Gastroesophageal sphincter (tissue), 4 donors: ENCODE measurements at places on chromosomes 16 and 17.

- H3K4me3 ChIP-seq, result no peak overlapping the region
- no peaks in the 10 kb centered on the region for H3K4me1 ChIP-seq
- H3K36me3 ChIP-seq, result no peaks in the 10 kb centered on the region
- H3K27me3 ChIP-seq, result no peaks in the 10 kb centered on the region
These were observed 80.0 kb upstream of the CDH5 start for GRCh38 chr16:66286527-66286926.

GRCh38 chr17:27236717-27237315 lies 57.1 kb upstream of the WSB1 start:
- ATAC-seq, result peak; percentile 76
- H3K27ac ChIP-seq, result no peak overlapping the region
- H3K27me3 ChIP-seq, result no peaks in the 10 kb centered on the region
- H3K4me1 ChIP-seq, result peaks cover 5% of the 10 kb centered on the region

- peaks cover 42% of the 10 kb centered on the region for H3K4me1 ChIP-seq
- H3K36me3 ChIP-seq, result peaks cover 82% of the 10 kb centered on the region
- H3K4me3 ChIP-seq, result no peak overlapping the region
These were observed 12.8 kb downstream of the PDK2 start for GRCh38 chr17:50107790-50108414.

DNA sequence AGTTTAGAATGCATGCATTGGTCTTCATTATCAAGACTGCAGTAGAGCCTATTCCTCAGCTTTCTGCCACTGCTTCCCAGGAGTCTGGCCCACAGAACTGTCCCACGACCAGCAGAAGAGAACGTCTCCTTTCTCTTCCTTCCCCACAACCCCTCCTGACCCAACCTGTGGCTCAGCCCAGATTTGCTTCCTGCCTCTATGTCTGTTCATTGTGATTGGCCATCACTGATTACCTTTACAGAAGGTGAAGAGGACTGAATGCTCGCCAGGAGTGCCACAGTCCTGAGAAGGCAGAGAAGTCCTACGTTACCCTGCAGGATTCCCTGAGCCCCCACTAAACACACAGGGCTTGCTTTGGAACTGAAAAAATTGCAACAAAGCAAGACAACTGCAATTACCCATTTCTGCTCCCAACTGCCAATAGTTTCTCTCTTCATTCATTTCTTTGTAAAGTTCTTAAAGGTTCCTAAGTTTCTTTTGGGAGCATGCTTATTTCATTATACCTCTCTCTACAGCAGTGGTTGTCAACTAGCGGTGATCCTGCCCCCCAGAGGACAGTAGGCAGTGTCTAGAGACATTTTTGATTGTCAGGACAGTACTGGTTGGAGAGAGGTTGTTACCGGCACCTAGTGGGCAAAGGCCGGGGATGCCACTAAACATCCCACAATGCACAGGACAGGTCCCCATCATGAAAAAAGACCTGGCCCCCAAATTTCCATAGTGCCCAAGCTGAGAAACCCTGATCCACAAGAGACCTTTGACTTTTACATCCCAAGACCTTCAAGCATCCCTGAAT lies 4.5 kb upstream of the NAT9 start:
- H3K27me3 ChIP-seq, result no peaks in the 10 kb centered on the region
- H3K36me3 ChIP-seq, result peaks cover 48% of the 10 kb centered on the region
- no peak overlapping the region for H3K4me3 ChIP-seq
- H3K27ac ChIP-seq, result no peak overlapping the region

DNA sequence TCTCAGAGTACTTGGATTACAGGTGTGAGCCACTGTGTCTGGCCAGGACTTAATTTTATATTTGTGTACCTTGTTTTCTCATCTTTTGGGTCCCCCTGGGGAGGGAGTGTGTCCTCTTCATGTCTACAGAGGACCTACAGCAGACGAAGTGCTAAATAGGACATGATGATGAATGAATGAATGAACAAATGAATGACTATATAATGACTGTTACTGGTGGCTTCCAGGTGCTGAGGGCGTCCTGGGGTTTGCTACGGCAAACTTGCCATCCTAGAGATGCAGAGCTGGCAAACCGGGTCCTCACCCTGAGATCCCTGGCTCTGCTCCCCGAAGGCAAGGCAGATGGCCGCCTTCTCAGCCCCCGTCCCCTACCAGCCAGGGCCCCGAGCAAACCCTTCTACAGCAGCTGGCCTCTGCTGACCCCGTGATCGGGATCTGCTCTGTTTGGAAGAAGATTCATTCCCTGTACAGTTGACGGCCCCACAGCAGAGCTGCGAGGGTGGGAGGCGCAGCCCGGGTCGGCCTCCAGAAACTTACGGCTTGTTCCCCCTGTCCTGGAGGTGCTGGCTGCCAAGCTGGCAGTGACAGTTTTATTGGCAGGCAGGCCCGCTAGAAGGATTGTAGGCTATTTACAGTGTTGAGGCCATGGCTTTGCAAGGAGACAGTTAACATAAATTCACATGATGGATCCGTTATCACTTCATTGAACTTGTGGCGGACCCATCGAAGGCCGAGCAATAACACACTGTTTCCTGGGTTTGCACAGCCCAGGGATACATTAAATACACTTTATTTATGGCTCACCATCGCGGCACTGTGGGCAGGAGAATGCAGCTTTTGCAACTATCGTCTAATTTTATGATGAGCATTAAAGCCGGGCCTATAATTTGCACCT lies 197.7 kb upstream of the GSE1 start:
- no peaks in the 10 kb centered on the region for H3K27me3 ChIP-seq
- peaks cover 17% of the 10 kb centered on the region for H3K4me1 ChIP-seq
- no peak for ATAC-seq
- no peak overlapping the region for H3K27ac ChIP-seq

DNA sequence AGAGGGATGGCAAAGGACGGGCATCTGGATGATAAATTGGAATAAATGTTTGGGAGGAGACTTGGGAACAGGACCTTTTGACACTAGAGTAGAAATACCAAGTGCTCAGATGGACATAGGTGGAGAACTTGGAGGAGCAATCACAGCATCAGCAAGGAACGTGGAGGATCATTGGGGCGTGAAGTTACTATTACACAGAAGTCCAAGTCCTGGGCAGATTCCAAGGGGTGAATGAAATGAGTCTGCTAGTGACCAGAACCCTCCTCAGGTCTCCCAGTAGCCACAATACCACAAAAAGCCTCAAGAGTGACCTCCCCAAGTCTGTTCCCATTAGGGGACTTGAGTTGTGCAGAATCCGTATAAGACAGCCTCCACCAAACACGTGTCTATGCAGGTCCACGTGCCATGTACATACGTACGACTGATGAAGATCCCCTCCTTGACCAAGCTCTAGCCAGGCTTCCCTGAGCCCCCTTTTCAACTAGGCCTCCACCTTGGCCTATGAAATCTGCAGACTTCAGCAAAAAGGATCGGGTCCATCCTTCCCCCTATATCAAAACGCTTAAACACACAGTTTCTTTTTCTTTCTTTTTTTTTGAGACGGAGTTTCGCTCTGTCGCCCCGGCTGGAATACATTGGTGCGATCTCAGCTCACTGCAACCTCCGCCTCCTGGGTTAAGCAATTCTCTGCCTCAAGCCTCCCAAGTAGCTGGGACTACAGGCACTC lies 2.2 kb downstream of the C17orf67 start:
- no peaks in the 10 kb centered on the region for H3K36me3 ChIP-seq
- H3K4me1 ChIP-seq, result no peaks in the 10 kb centered on the region
- no peak overlapping the region for H3K4me3 ChIP-seq
- no peaks in the 10 kb centered on the region for H3K27me3 ChIP-seq
- no peak for ATAC-seq
- no peak overlapping the region for H3K27ac ChIP-seq

DNA sequence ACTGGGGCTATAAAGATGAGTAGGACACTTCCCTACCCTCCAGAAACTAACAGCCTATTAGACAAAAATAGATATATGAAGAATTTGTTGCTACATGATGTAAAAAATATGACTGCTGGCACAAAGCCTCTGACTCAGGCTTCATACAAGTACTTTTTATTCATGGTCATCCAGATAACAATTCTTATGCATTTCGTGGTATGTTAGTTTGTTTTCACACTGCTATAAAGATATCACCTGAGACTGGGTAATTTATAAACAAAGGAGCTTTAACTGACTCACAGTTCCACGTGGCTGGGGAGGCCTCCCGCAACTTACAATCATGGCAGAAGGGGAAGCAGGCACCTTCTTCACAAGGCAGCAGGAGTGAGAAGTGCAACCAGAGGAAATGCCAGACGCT lies 112.5 kb upstream of the HLF start:
- H3K4me3 ChIP-seq, result no peak overlapping the region
- H3K27me3 ChIP-seq, result no peaks in the 10 kb centered on the region
- ATAC-seq, result no peak
- H3K27ac ChIP-seq, result no peak overlapping the region

DNA sequence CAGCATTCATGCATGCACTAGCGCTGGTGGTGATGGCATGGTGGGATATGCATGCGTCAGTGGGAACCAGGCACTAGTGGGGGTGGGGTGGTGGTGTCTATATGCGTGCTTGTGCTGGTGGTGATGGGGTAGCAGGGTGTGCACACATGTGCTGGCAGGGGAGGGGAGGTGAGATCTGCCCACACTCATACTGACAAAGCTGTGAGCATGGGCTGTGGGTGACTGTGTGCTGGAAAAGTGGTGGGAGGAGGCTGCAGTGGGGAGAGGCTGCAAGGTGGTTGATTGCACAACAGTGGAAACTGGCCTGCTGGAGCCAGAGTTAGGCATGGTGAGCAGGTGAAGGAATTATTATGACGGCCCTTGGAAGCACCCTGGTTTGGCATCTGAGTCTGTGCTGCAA lies 31.3 kb upstream of the TEKT1 start:
- H3K4me3 ChIP-seq, result no peak overlapping the region
- no peaks in the 10 kb centered on the region for H3K36me3 ChIP-seq
- no peaks in the 10 kb centered on the region for H3K4me1 ChIP-seq
- ATAC-seq, result no peak
- H3K27me3 ChIP-seq, result peaks cover 39% of the 10 kb centered on the region
- no peak overlapping the region for H3K27ac ChIP-seq

- H3K27ac ChIP-seq, result no peak overlapping the region
- H3K36me3 ChIP-seq, result no peaks in the 10 kb centered on the region
- ATAC-seq, result no peak
- H3K27me3 ChIP-seq, result no peaks in the 10 kb centered on the region
- H3K4me1 ChIP-seq, result peaks cover 24% of the 10 kb centered on the region
- H3K4me3 ChIP-seq, result no peak overlapping the region
These were observed 5.7 kb downstream of the LLGL1 start for GRCh38 chr17:18231164-18231563.

GRCh38 chr17:67107811-67108775 lies 63.7 kb downstream of the CACNG1 start:
- no peaks in the 10 kb centered on the region for H3K4me1 ChIP-seq
- no peak overlapping the region for H3K4me3 ChIP-seq
- ATAC-seq, result no peak

DNA sequence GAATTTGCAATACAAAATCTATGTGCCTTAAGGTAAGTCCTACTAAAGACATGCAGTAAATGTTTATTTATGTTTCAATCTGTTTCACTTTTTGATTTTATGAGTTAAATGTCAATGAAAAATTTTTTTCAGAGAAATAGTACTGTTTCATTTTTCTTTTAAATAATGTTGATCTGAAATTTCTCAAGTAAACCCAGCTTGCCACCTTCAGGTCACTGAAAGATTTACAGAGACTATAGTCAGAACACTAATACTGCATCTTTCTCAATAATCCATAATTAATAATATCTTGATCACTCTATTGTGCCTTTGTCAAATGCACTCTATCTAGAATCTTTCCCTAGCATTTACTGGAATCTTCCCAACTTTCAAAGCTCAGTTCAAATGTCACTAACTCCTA lies 6.5 kb upstream of the DHX40 start:
- H3K36me3 ChIP-seq, result no peaks in the 10 kb centered on the region
- H3K4me3 ChIP-seq, result no peak overlapping the region

DNA sequence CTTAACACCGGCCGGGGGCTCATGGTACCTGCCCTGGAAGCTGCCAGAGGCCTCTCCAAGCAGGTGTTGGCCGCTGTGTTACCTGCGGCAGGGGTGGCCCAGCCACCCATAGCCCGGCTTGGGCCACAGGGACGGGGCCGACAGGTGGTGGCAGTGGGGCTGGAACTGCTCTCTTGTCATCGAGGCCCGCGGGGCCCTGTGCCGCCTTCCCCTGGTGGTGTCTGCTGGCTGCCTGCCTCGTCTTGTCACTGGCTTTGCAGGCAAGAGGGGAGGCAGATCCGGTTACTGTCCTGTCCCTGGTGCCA lies 27.1 kb downstream of the GSE1 start:
- ATAC-seq, result no peak
- H3K36me3 ChIP-seq, result no peaks in the 10 kb centered on the region
- H3K4me3 ChIP-seq, result no peak overlapping the region
- no peaks in the 10 kb centered on the region for H3K27me3 ChIP-seq

DNA sequence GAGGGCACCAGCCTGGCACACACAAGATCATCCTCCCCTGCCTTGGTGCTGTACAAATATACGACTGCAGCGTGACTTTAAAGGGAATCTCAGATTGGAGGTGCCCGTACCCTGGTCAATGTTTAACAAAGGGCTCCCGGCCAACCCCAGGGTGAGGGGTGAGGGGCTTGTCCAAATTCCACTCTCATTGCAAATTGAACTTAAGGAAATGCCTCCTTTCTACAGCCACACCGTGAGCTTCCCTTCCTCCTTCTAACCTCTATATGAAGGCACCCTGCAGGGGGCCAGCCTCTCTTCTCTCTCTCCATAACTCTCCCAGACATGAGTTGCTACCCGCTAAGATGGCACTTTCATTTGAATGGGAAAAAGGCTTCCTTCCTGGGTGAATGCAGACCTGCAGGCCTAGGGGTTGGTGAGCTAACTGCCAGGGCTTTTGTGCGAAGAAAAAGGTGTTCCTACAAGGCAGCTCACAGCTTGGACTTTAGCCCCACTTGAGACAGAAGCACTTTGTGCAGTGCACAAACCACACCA lies 76.6 kb downstream of the IRF8 start:
- no peak overlapping the region for H3K4me3 ChIP-seq
- H3K27ac ChIP-seq, result no peak overlapping the region
- no peak for ATAC-seq
- no peaks in the 10 kb centered on the region for H3K36me3 ChIP-seq

DNA sequence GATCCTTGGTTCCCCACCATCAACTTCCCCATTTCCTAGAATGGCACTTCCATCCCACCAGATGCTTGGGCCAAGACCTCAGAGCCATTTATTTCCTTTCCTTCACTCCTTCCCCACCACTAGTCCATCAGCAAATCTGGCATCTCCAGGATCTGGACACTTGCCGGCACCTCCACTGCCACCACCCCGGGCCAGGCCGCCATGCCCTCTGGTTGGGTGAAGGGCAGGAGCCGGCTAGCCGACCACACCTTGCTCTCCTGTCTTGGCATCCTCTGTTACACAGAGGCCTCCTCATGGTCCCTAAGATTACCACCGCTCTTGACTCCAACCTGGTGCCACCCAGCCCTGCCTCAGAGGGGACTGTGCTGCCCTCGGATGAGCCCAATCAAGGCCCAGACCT lies 104.5 kb downstream of the RMI2 start:
- no peak overlapping the region for H3K4me3 ChIP-seq
- no peak for ATAC-seq
- no peaks in the 10 kb centered on the region for H3K4me1 ChIP-seq
- H3K27me3 ChIP-seq, result no peaks in the 10 kb centered on the region
